ENCODE measurements at places on chromosomes 5 and 9.

DNA sequence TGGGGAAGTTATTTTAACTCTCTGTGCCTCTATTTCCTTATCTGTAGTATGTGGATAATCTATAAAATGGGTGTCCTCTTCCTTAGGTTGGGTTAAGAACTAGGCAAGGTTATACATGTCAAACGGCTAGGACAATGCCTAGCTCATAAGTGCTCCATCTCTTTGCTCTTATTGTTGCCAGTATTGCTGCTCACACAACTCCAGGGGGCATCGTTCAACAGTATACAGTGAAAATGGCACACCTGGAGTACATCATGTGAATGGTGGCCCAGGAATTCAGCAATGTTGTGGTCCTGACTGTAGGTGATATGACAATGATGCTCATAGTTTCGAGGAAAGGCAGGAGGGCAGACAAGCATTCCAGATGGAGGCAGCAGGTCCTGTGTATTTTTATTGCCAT, 30.1 kb downstream of the SLIT3 start:
- DNase-seq: no peak

DNA sequence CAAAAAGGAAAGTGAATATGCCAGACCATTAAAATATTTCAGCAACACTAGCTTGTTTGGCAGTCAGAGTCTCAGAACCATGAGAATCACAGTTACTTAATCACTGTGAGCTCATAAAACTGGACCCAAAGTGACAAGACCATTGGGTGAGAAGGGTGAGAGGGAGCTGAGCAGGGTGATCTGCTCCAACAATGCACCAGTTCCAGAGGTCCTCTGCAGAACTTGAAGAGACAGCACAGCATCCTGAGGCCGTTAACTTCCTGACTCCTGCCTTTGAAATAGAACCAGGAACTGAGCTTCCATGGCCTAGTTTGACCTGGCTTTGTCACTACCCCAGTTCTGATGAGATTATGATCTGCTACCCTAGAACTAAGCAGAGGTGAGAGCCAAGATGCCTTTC, 57.4 kb downstream of the NFIB start:
- no peak for DNase-seq

DNA sequence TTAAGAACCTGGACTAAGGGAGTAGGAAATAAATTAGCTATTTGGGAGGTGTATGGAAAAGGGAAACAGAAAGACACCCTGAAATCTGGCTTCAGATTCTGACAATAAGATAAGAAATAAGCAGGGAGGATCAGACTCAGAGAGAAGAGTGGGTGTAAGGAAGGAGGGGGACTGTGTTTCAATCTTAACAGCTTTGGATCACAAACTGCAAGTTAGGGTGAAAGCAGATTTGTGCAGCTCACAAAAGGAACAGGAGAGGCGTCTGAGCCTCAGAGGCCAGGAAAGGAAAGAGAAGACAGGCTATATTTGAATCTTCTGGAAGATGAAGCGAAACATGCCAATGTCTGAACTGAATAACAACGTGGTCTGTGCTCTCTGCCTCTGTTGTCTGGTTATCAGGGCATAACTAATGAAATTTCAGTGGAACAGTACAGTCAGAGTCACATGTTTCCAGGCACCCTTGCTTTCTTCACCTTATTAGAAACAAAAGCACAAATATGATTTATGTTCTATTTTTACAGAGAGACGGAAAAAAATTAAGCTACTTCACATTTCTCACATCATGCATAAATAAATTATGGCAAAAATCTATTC, 26.6 kb downstream of the SGTB start:
- no peak for DNase-seq

DNA sequence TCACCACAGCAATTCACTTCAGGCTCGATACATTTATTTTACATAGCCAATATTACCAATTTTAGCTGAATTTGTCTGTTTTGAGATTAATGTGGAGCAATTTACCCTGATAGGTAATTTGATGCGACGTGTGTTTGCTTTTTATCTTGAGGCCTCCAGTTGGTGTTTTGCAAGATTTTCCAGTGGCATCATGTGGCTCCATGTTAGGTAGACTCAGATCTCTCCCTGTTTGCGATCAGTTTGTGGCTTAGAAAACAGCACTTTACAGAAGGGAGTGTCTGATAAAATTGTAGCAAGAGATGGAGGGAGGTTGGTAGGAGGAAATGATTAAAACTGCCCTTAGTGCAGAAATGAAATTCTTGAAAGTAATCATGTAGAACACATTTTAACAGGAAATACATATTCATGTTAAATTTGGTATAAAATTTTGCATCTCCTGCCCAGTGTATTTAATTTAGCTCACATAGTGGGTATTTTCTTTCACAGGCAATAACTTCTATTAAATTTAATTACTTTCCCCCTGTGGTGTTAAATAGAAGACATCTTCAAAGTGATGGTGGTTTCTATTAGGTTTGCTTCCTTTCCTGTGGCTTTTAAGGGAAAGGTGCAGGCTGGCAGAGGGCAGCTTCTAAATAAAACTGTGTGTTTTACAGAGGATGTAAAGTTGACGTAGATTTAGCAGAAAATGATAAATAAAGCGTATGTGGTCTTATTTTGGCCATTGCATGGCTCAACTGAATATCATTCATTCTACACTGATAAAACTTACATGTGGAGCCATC, 135.8 kb downstream of the KDM4C start:
- DNase-seq: no peak

GRCh38 chr5:176570044-176570443, 20.9 kb downstream of the CDHR2 start:
- no peak for DNase-seq

- no peak for DNase-seq
These were observed 39.9 kb downstream of the RHOBTB3 start for GRCh38 chr5:95770830-95771708.

DNA sequence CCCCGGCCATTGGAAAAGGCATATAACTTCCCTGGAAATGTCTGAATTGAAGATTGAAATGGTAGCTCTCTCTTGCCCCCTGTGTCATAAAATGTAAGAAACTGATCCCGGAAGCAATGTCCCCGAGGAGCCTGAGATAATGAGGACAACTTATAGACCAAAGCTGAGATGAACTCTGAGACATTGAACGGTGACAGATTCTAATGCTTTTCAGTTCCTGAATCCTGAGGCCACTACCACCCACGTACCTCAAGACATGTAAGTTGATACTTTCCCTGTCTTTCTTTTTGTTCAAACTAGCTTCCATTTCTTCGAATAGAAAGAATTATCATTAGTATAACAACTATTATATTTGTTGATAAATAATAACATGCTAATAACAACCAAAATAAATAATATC, 51.0 kb downstream of the KIF4B start:
- DNase-seq: no peak

GRCh38 chr5:88518131-88519016, 249.7 kb upstream of the TMEM161B start:
- DNase-seq: no peak

DNA sequence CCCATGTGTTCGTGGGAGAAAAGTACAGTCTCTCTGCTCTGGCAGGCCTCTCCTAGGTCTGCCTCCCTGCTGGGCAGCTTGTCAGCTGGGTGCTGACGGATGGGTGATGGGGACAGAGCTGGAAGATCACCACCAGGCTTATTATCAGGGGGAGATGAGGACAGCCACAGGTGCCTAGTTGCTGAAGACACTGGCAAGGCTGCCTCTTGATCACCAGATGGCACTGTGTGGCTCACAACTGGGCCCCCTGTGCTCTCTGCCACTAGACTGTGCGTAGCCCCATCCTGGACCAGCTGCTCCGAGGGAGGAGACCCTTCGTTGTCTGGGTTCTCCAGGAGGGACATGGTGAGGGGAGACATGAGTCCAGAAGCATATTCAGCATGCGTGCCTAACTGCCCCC, 73.0 kb downstream of the KIF24 start:
- no peak for DNase-seq

DNA sequence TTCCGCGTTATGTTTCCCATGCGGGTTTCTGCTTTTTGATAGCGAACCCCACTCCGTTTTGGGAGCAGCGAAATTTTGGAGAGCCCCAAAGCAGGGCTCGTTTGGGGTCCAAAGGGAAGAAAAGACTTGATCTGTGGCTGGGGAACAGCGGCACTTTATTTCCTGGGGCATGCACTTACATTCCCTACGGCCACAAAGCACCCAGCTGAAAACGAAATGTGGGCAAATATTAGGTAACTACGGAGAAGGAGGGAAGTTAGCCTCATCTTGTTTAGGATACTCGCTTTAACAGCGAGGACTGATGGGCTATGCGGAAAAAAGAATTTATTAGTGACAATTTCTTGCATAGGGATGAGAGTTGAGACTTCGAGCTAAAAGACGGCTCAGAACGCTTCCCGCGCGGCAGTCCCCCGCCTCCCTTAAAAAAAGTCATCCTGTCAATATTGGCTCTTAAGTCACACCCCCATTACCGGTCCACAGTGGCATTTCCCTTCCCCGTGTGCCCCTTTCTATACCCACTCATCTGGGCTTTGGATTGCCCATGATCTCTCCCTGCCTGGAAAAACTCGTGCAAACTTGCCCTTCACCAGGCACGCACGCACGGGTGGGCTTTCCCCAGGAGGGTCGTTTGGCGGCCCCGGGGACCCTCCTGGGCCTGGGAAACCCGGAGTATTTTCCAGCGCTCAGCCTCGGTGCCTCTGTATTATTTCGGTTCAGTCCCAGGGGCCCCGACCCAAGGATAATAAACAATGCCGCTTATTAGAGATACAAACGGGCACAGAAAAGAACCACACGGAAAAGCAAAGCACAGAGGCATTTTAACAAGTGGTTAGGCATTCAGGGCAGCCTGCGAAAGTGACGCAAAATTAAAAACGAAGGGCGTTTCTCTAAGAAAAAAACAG, 35.8 kb upstream of the NFIB start:
- DNase-seq: no peak

GRCh38 chr5:68189171-68189570, 26.4 kb upstream of the PIK3R1 start:
- DNase-seq: no peak

- no peak for DNase-seq
These were observed 112.3 kb upstream of the RAD23B start for GRCh38 chr9:107170801-107171200.

- DNase-seq: no peak
These were observed 49.9 kb downstream of the LRRTM2 start for GRCh38 chr5:138824924-138825863.

GRCh38 chr9:14107977-14108376, 206.0 kb downstream of the NFIB start:
- DNase-seq: no peak

DNA sequence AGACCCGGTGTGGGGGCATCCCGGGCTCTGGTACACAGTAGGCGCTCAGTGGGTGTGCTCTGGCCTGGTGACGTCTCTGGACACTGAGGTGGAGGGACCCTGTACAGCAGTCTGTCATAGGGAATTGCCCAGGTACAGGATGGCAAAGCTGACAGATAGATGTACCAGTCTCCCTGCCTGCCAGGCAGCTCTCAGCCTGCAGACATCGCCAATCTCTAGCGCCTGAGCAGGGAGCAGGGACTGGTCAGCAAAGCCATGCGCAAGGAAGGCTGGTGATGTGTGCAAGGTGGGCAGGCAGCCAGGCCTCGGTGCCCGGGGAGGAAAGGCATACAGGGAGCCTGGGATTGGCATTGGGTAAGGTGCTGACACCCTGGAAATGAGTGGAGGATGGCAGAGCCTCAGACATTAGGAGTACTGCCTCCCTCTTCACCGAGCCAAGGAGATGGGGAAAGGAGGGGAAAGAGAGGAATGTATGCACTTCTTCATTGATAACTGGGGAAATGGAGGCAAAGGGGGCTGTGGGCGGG, 33.9 kb upstream of the BRD3 start:
- no peak for DNase-seq

GRCh38 chr5:157347301-157348048, 81.6 kb downstream of the CYFIP2 start:
- DNase-seq: no peak

GRCh38 chr5:77076961-77077828, 9.9 kb downstream of the ZBED3 start:
- DNase-seq: no peak
